LHCN-M2 (cell line): ENCODE measurements at places on chromosomes 4 and X.

GRCh38 chr4:39699687-39700409, 1.9 kb downstream of the UBE2K start:
- peak; percentile 44 for DNase-seq

- DNase-seq, result no peak
Observed at GRCh38 chrX:67585401-67585800, 41.6 kb downstream of the AR start.

DNA sequence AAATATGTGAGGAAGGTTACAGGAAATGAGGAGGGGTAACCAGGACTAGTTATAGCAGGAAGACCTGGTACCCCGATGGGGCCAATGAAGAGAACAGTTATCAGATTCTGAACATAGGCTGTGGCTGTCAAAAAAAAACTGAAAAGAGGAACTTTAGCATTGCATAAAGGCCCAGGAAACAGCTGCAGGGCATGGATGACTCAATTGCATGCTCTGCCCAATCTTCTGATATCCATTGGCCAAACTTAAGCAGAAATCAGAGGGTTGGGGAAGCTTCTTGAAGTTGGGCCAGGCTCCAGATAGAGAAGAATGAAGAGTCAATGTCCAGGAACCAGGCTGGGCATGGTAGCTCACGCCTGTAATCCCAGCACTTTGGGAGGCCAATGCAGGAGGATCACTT, 1222.4 kb upstream of the PRKX start:
- peak; percentile 0 for DNase-seq

GRCh38 chr4:183038436-183038835, 60.6 kb upstream of the WWC2 start:
- no peak for DNase-seq

DNA sequence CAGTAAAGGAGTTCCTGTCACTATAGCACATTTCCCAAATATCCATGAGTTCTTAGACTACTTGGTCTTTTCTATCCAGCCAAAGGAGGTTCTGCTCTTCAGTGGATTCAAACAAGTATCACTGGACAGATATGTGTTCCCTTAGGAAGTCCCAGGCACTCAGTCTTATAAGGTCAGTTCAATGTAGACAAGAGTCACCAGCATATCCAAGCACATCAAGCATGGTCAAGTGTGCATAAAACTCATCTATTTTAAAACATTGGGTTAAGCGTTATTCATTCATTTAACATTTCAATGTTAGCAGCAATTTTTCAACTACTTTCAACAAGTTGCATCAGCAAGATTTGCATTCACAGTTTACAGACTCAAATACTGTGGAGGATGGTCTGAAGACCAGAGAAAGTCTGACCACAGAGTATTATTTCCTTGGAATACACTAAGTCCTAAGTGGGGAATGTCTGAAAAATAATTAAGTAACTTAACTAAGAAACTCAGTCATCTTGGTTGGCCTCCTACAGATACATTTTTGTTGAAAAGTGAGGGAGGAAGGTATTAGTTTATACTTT, 630.5 kb upstream of the IGFBP7 start:
- no peak for DNase-seq

DNA sequence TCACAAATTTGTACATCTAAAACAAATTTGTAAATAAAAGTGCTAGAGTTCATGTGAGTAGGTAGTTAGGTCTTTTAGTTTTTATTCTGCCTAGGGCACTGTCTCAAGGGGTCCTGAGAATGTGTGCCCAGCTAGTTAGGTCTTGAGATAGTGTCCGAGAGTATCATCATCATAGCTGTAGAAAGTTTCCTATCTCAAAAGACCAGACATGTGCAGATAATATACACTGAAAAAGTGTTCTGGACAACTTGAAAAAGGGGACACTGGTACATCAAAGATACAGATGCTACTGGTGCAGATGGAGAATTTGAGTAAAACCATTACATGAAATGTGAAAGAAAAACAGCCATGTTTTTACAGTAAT, 1.8 kb upstream of the ZCCHC4 start:
- no peak for DNase-seq

- peak; percentile 86 for DNase-seq
Observed at GRCh38 chr4:40038977-40039376, 17.7 kb upstream of the N4BP2 start.

GRCh38 chrX:120380699-120381098, 18.8 kb downstream of the ATP1B4 start:
- no peak for DNase-seq

GRCh38 chr4:172962564-172963353, 205.9 kb upstream of the GALNT7 start:
- DNase-seq, result peak; percentile 69

GRCh38 chr4:121177246-121178137, 13.4 kb upstream of the TNIP3 start:
- DNase-seq, result no peak

GRCh38 chrX:49075347-49075746, 1.5 kb upstream of the PRAF2 start:
- no peak for DNase-seq
